Adrenal gland (tissue), 19 donors: ENCODE measurements at places on chromosomes 13 and 19. TPM values are rescaled to one million over a fixed set of nuclear protein-coding genes. Genes with fewer than 3 reads are reported as not detected.

OR7A5 gene
- total RNA-seq: not detected

GPR183 gene
- 11.2 TPM for total RNA-seq

F2RL3 gene
- 3.4 TPM for total RNA-seq

SCEL gene
- not detected for total RNA-seq

FXYD7 gene
- total RNA-seq: not detected

TLE2 gene
- 66.0 TPM for total RNA-seq

PKN1 gene
- total RNA-seq: 113 TPM

C19orf67 gene
- total RNA-seq: not detected

MTRF1 gene
- total RNA-seq: 13.4 TPM

ZNF784 gene
- total RNA-seq: 8.3 TPM

GJA3 gene
- not detected for total RNA-seq

SULT2B1 gene
- 1.1 TPM for total RNA-seq
